ENCODE measurements at places on chromosomes 3 and 15.

DNA sequence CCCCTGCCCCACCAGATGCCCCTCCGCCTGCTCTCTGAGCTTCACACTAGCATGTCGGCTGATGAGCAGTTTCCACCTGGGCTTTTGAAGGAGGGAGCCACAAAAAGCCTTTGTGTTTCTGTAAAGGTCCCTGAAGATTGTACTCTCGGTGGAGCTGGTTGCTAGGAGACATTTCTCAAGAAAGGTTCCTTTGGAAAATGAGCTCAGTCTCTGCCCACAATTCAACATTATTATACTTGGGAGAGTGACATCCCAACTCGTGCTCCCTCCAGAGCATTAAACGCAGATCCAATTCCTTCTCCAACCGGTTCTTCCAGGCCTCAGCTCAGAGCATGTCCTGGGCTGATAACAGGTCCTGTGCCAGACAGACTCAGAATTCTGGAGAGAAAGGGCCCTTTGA is 26.8 kb upstream of the FAM107A start:
- no peak for DNase-seq

DNA sequence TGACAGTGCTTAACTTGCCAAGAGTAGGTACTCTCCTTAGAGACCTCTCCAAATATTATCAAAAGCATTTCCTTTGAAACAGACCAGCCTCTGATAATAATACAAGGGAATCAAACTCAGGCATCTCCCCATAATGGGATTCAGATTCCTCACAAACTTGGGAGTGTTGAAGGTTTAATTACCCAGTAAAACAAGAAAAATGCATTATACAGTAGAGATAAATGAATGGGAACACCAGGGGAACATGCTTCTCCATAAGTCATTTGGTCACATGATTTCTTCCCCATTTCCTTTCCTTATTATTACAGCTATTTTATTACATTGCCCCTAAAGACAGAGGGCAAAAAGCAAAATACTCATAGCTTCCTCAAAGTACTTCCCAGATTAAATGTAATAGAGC is 325.0 kb upstream of the CDIN1 start:
- no peak for DNase-seq

DNA sequence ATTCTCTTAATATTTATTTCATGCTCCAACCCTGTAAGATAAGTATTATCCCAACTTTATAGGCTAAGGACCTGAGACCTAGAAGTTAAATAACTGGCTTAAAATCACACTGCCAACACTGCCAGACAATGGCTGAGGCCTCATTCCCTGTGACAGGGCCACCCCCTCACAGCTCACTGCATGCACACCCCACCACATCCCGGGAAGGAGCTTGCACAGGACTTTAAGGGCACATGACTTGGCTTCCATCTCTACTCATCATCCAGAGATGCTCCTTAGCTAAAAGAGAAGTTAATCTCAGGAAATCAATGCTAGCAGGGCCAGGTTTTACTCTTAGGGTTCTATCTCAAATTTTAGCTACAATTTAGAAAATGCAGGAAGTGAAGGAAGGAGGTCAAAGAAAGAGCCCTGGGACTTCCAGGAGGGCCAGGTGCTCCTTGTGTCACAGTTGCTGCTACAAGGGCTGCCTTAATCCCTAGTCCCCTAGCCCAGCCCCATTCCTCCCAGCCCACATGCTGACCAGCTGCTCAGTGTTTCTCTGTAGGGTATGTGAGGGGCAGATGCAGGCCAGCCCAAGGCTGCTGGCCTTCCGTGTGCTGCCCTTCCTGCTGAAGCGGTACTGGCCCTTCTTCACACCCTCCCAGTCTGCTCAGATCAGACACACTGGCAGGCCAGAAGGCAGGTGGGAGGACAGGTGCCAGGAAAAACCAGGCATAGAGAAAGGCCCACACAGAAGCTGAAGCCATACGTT is 53.5 kb downstream of the WWTR1 start:
- DNase-seq: no peak

DNA sequence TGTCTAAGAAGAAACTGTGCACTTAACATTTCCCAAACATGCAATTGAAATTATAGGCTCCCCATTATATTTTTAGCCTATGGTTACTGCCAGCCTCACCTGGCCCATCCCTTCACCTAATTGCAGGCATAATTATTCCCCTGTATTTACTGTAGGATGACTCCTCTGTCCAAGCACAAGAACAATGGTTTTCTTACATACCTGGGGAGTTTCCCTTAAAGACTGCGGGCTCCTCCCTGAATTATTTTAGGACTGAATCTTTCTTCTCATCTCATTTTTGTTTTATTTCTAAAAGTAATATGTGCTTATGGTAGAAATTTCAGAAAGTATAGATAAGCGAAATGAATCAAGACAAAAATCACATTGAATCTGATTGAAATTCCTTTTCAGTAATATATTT is 11.4 kb downstream of the TM4SF1 start:
- DNase-seq: no peak

DNA sequence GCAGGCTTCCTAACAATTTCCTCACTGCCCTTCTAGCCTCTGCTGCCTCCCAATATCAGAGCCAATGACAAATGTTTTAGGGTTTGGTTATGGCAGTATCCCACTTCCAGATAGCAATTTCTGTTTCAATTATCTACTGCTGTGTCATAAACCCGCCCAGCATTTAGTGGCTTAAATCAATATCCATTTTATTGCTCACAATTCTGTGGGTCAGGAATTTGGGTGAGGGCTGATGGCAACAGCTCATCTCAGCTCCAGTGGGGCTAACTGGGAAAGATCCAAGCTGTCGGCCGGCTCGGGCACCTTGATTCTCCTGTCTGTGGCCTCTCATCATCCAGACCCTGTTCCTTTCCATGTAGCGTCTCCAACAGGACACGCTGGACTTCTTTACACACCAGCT is 85.3 kb upstream of the GOLGA8J start:
- DNase-seq: no peak

- DNase-seq: no peak
These were observed 6.6 kb downstream of the ATP6V1A start for GRCh38 chr3:113753376-113753985.

GRCh38 chr15:39997031-39997430 is 42.0 kb downstream of the SRP14 start:
- DNase-seq: no peak

- DNase-seq: no peak
These were observed 33.3 kb upstream of the GABRB3 start for GRCh38 chr15:26806151-26806550.

GRCh38 chr3:15781637-15782402 is 16.0 kb downstream of the ANKRD28 start:
- DNase-seq: no peak

GRCh38 chr3:13883681-13884080 is 3.8 kb upstream of the WNT7A start:
- DNase-seq: no peak

DNA sequence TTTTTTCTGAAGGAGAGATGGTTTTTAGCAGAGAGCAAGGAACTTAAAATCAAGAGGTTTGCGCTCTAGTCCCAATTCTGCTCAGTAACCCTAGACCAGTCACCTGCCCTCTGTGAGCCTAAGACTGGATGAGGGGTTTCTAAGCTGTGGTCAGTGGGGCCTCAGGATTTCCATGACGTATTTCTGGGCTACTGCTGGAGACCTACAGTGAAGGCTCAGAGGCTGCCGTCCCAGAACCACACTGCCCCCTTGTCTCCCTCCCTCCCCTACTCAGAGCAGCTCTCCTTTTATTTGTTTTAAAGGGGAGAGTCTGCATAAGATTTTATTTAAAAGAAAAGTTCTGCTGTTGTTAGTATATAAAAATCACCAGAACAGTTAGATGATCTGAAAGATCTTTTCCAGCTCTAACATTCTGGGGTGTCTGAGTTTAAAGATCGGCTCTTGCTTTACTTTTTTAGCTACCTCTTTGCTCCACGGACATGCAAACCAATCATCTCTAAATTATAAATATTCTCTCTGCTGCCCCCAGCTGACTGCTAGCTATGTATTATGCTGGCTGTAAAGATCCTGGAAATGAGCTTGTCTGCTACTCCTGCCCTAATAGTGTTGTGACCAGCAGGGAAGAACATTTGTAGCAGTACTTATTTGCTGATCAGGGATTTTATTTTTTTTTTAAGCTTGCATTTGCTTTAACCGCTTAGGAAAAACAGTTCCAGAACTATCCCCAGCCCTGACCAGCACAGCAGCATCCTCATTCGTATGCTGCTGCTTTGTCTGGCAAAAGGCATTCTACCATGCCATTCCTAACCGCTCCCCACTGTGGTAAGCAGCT is 28.6 kb upstream of the NDUFB4 start:
- no peak for DNase-seq

- peak; percentile 63 for DNase-seq
These were observed 27.3 kb upstream of the FGD5 start for GRCh38 chr3:14791343-14791945.

- no peak for DNase-seq
These were observed 136.1 kb upstream of the MME start for GRCh38 chr3:154943981-154944380.

- peak; percentile 36 for DNase-seq
These were observed 43.4 kb downstream of the PXYLP1 start for GRCh38 chr3:141275032-141275422.

GRCh38 chr3:95901948-95902347 is 912.4 kb upstream of the EPHA6 start:
- no peak for DNase-seq
